Activated gamma-delta T cell (primary cell): ENCODE measurements at places on chromosomes 6 and 20.

DNA sequence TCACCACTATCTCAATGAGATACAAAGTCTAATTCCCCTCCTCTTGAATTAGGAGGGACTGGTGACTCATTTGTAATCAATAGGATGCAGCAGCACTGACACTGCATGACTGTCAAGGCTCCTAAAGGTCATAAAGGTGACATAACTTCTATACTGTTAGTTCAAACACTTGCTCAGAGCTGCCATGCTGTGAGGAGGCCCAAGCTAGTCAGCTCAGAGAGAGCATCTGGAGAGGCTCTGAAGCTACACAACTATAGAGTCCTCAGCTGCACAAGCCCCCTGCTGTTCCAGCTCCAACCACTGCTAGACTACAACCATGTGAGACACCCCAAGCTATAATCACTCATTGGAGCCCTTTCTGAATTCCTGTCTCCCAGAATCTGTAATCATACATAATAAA lies 17.0 kb upstream of the HEY2 start:
- DNase-seq = no peak

GRCh38 chr6:116157391-116157790 lies 31.5 kb upstream of the COL10A1 start:
- DNase-seq = no peak

- DNase-seq = no peak
These were observed 53.4 kb downstream of the LYRM2 start for GRCh38 chr6:89585154-89585553.

GRCh38 chr6:13559251-13559650 lies 15.2 kb upstream of the SIRT5 start:
- DNase-seq = no peak

GRCh38 chr20:62518911-62519310 lies 43.1 kb upstream of the GATA5 start:
- no peak for DNase-seq

- no peak for DNase-seq
These were observed 234.6 kb upstream of the ID4 start for GRCh38 chr6:19602434-19603013.

GRCh38 chr6:135884136-135884535 lies 32.6 kb downstream of the PDE7B start:
- no peak for DNase-seq

DNA sequence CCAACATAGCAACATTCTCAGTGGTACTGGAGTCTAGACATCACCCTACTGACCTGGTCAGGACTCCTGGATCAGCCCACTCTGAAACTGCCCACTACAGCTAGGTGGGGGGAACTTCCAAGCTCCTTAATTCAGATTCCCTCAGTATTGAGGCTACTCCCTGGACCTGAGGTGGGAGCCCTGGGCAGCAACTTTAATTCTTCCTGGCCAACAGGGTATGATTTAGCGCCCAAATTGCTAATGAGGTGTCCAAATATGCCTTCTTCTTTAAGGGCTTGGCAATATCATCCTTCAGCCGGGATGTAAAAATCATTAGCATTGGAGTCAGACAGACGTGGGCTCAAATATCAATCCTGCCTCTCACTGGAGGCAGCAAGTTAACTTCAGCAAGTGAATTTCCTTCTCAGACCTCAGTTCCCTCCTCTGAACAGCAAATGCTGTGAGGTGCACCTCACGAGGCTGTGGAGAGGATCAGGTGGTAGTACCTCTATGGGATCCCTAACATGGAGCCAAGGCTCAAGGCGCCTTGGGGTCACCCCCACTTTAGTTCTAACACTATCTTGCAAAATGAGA lies 27.6 kb downstream of the NEDD9 start:
- DNase-seq = no peak
